ENCODE measurements at places on chromosomes 5 and 9.

- no peak for ATAC-seq
These were observed 26.0 kb downstream of the BICD2 start for GRCh38 chr9:92738661-92739081.

DNA sequence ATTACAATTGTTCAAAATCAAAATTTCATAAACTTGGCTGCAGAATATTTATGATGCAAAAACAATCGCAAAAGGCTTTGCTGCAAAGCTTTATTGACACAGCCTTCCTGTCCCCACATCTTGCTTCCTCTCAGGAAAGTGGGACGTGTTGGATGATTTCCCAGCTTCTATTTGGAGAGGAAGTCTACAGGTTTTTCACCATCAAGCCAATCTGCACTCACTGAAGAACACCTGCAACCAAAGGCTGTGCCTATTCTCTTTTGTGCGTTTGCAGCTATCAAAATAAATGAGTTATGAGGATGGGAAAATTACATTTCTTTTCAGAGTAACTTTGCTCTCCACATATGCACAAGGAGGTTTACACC lies 214.4 kb downstream of the PLK2 start:
- ATAC-seq: no peak

- ATAC-seq: no peak
These were observed 181.6 kb upstream of the NUDT12 start for GRCh38 chr5:103744159-103744558.

GRCh38 chr5:97010606-97011005 lies 74.7 kb downstream of the LNPEP start:
- ATAC-seq: no peak

GRCh38 chr9:124285490-124285889 lies 27.7 kb downstream of the NEK6 start:
- ATAC-seq: no peak

DNA sequence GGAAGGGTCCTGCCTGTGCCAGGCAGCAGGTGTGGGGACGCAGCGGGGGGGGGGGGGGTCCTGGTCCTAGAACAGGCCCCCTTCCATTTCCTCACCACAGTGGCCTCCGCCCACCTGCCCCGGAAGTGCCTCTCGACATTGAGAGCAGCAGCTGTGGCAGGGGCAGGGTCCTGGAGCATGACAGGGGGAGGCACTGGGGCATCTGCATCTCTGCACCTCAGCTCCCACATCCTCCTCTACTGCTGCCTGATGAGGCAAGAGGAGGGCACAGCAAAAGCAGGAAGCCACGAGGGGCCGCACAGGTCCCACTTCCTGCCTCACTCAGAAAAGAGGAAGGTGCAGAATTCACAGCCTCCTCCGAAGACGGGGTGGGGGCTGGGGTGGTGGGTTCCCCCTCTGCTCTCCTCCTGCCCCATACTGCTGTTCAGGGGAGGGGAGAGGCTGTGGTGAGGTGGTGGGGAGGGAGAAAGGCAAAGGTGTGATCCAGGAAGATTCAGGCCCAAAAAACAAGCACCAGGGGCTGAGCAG lies 14.8 kb downstream of the AKNA start:
- ATAC-seq: no peak

DNA sequence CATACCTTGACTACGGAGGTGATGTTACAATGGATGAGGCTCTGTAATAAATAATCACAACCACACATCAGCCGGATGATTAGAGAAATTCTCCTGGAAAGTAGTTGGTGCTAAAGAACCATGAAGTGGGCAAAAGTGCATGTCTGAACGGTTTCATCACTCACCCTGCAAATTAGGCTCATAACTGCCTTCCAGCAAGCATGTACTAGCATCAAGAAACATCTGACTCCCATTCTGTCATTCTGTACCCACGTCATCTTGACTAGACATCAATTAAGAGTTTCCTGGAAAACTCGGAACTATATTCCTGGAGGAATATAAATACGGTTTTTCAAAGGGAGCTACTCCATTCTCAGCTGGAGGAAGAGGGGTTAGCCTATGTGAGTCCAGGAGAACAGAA lies 52.2 kb downstream of the HSD17B3 start:
- no peak for ATAC-seq

DNA sequence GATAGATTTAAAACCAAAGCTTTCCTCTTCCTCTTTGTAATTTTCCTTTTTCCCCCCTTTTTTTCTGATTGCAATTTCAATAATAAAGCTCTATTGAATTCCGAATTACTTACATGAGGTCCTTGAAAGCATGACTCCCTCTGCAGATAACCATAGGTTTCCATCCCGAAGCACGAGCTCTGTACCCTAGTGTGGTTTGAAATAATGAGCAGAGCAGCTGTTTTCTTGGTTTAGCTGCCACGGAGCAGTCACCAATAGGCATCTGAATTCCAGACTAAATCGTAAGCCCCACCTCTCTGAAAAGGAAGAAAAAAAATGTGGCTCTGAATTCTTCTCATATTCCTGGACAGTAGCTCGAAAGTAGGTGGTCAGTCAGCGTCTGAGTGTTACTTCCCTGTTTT lies 18.5 kb upstream of the GNE start:
- peak; percentile 98 for ATAC-seq

- ATAC-seq: no peak
These were observed 256.8 kb upstream of the RGMB start for GRCh38 chr5:98516701-98517100.

DNA sequence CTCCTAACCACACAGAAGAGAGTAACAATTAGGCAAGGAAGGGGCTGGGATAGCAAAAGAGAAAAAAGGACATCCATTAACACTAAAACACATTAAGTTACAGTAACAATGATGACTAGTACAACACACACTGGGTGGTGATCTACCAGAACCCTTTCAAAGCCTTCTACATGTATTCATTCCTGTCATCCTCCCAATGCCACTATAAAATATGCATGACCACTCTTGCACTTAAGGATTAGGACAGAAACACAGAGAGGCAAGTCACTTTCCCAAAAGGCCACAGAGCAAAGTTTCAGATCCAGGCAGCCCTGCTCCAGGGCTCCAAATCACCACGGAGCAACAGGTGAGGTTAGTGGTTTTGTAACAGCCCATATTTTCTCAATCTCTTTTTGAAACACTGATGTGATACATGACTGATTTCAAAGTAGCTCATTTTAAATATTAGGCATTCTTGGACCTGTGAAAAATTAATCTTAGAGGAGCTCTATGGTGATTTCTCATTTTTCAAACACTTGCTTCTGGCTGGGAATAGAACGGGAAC lies 86.7 kb downstream of the AUH start:
- peak; percentile 45 for ATAC-seq

- ATAC-seq: no peak
These were observed 26.9 kb downstream of the CRB2 start for GRCh38 chr9:123382653-123383511.

- ATAC-seq: no peak
These were observed 8.5 kb upstream of the INIP start for GRCh38 chr9:112726428-112726827.

DNA sequence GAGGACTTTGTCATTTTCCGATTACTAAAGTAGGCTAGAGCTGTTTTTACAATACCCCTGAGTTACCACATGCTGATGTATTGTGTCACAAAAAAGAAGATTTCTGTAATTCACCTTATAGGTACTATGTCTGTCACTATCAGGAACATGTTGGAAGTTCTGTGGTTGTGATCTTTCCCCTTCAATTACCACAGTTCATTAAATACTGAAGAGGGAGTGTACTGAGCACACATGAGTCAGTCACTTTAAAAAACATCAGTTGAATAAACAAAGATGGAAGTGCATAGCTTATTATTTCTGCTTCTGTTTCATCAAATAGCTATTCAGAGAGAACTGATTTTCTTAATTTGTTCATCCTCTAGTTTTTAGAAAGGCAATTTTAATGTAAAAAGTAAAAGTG lies 31.7 kb downstream of the AP3S1 start:
- ATAC-seq: no peak

DNA sequence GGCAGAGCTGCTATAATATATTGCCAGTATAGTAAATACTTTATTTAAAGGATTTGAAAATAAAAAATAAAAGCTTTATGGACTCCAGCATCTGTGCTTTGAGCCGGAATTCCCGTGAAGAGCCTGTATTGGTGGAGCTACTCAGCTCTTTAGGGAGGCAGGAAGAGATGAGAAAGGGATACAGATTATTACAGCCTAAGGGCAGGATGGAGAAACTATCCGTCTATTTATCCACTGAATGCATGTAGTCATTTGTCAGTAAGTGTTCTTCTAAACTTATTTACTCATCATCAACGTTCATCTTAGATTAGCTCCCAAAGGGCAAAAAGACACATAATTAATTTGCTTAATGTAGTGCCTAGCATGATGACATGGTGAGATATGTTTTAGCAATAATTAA lies 48.4 kb downstream of the SLC1A1 start:
- ATAC-seq: no peak

GRCh38 chr5:34923694-34924461 lies 5.5 kb upstream of the DNAJC21 start:
- peak; percentile 91 for ATAC-seq

- ATAC-seq: peak; percentile 78
These were observed 16.9 kb upstream of the ZNF366 start for GRCh38 chr5:72523960-72524582.

- ATAC-seq: no peak
These were observed 95.4 kb upstream of the ANXA1 start for GRCh38 chr9:73056245-73056644.

DNA sequence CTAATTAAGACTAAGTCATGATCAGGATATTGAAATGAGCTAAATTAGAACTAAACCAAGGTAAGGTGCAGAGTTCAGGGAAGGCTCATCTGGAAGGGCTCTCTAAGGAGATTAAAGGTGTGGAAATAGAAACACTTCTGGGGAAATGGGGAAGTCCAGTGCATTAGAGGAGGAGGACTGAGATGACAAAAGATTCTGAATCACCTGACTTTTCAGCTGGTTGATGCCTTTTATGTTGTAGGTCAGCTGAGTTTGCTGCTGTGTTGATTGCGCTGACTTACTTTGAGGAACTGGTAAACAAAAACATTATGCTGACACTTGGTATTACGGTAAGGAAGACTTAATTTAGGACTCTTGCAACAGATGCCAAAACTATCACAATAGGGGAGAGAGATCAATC lies 23.8 kb downstream of the IFNA5 start:
- no peak for ATAC-seq
